ENCODE measurements at places on chromosomes 6 and 20. TPM values are rescaled to one million over a fixed set of nuclear protein-coding genes. Genes with fewer than 3 reads are reported as not detected.
A peak's percentile ranks its signal among the peaks of the same experiment; 100 is the strongest.

GRCh38 chr20:51318058-51318949 is 224.2 kb downstream of the NFATC2 start:
- DNase-seq: peak; percentile 64
- no peaks in the 10 kb centered on the region for H3K27me3 ChIP-seq
- no peaks in the 10 kb centered on the region for H3K36me3 ChIP-seq

- no peaks in the 10 kb centered on the region for H3K4me1 ChIP-seq
- no peak overlapping the region for H3K27ac ChIP-seq
- H3K36me3 ChIP-seq: no peaks in the 10 kb centered on the region
- H3K27me3 ChIP-seq: no peaks in the 10 kb centered on the region
- H3K4me3 ChIP-seq: no peak overlapping the region
Measured at GRCh38 chr6:71463061-71463460, 174.4 kb downstream of the OGFRL1 start.

AMD1 gene
- 96.3 TPM for total RNA-seq

GRCh38 chr20:18056174-18057100 is 1.3 kb downstream of the OVOL2 start:
- H3K27ac ChIP-seq: no peak overlapping the region
- H3K36me3 ChIP-seq: no peaks in the 10 kb centered on the region
- DNase-seq: no peak
- H3K27me3 ChIP-seq: peaks cover 24% of the 10 kb centered on the region
- no peak overlapping the region for H3K4me3 ChIP-seq
- H3K4me1 ChIP-seq: no peaks in the 10 kb centered on the region
